Esophagus mucosa (tissue), 1 donor: ENCODE measurements at places on chromosomes 16 and 17. TPM values are rescaled to one million over a fixed set of nuclear protein-coding genes. Genes with fewer than 3 reads are reported as not detected.

GAS7 gene
- 17.3 TPM for total RNA-seq

SMPD3 gene
- total RNA-seq, result 0.52 TPM

CCL17 gene
- 1.6 TPM for total RNA-seq

KRT36 gene
- not detected for total RNA-seq

- no peak for ATAC-seq
Measured at GRCh38 chr16:56970934-56971767, 9.4 kb downstream of the CETP start.

DNA sequence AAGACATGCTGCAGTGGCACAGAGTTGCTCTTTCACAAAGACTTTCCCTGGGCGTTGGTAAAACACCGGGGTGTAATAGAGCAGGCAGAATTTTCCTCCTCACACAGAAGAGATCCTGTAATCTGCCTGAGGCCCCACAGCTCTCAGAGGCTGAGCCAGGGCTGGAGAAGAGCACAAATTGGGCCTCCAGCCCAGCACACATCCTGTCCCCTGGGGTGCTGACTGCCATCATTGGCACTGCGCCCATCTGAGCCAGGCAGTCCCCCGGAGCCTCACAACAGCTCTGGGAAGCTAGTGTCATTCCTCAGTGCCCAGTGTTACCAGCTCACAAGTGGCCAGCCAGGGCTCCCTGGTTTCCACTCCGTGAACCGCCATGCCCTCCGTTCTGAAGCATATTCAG, 119.4 kb downstream of the SOCS1 start:
- ATAC-seq, result no peak

DNA sequence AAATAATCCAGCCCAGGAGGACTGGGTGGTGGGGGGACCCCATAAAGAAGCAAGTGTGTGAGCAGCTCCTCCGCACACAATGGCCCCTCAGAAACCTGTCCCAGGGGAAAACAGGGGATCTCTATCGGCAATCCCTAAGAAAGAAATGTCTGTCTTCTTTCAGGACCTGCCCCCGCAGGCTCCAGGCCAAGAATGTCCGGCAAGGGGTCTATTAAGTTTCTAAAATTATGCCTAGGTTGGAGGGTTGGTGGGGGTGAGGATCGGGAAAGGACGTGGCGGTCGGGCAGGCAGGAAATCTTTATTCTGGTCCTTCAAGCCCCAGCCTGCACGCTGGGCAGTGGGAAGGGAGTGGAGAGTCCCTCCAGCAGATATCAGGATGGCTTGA, 23.4 kb upstream of the LITAF start:
- no peak for ATAC-seq

DNA sequence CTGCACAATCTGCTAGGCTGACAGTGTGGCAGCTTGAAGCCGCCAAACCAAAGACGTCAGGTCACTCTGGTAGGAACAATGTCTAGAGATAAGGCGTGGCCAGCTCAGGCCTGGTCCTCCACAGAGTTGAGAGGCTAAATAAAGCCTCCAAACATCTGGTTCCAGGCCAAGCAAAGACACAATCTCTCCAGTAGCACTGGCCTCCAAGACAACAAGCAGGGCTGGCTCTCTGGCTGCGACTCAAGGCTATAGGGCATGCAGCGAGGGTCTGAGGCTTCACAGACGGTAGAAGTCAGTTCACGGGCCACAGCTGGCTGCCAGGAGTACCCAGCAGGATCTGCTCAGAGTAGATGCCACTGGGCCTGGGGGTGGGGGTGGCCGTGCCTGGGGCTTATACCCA, 75.6 kb downstream of the ABR start:
- no peak for ATAC-seq

- ATAC-seq, result no peak
Measured at GRCh38 chr16:24344784-24345183, 88.6 kb downstream of the CACNG3 start.

- ATAC-seq, result no peak
Measured at GRCh38 chr17:56497132-56497531, 96.4 kb upstream of the NOG start.

DNA sequence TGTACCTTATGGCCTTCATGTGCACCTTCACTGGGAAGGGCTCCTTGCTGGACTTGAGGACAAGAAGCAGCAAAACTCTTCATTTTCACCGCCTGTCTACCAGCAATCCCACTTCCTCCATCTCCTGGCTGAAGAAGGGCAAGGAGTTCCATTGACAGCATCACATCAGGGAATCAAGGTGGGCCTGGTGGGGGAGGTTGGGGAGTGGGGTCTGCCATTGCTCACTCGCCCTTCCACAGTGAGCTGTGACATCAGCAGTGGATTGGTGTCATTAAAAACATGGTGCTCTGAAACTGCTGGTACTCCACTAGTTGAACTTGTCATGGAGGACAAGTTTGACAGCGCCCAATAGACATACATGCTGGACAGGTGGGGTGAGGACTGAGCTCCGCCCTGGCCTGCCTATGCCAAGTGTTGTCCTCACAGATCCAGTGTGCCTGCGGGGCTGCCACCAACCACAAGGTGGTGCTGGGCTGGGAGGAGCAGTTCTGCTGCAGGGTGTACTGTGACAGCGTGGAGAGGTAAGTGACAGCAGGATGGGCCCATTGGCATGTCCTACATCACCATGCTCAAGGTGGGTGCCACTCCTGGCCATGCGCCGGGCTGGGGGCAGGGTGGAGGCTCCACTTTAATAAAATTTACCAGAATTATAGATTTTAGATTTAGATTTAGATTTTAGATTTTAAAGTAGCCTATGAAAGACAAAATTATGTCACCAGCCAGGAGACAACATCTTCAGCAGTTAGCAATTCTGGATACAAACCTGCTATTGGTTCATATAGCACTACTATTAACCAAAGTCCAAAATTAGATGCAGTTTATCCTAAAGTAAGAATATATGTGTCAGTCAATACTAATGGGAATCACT, 1729.1 kb downstream of the TP53TG3F start:
- ATAC-seq, result peak; percentile 96
